ENCODE measurements at places on chromosomes 12 and 14. TPM values are rescaled to one million over a fixed set of nuclear protein-coding genes. Genes with fewer than 3 reads are reported as not detected.
A peak's percentile ranks its signal among the peaks of the same experiment; 100 is the strongest.

- H3K36me3 ChIP-seq, result no peaks in the 10 kb centered on the region
- no peak overlapping the region for H3K27ac ChIP-seq
- H3K4me1 ChIP-seq, result no peaks in the 10 kb centered on the region
- H3K4me3 ChIP-seq, result no peak overlapping the region
- DNase-seq, result no peak
- no peaks in the 10 kb centered on the region for H3K27me3 ChIP-seq
Observed at GRCh38 chr12:26488351-26488750, 293.0 kb downstream of the SSPN start.

DNA sequence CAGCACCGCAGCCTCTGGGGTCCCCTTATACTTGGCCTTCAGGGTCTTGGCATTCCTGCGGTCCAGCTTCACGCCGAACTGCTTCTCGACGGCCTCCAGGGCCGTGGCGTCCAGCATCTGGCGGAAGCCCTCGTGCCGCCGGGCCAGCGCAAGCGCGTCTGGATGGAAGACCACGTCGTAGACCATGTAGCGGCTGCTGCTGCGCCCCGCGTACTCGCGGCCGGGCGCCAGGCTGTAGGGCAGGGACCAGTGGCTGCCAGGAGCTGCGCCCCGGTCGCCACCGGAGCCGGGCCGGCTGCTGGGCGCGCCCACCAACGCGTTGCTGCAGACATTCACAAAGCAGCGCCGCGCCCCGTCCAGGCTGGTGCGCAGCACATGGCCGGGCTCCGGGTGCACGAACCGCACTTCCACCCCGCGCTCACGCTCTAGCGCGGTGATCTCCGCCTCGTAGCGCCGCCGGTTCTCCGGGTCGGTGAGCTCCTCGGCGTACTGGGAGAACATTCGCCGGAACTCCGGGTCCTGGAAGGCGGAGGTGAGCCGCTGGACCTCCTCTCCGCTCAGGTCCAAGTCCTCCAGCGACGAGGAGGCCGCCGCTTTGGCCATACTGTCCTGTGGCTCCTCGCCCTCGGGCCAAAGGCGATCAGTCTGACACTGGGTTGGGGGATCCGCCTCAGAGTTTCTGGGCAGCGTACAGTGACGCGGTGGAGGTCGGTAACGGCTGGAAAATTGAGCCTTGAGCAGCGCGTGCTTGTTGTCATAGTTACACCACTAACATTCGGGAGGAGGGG, at the start of gene DNAAF2:
Gene DNAAF2, minus strand, starts transcription at position 698 of the 788 bp plus-strand sequence. Its CDS starts 95 bp downstream, at position 603.
- H3K4me3 ChIP-seq, result peak within 1 kb of the TSS; percentile 67
- peaks cover 5% of the 10 kb centered on the region for H3K36me3 ChIP-seq
- peak within 1 kb of the TSS; percentile 97 for H3K27ac ChIP-seq
- H3K27me3 ChIP-seq, result no peaks in the 10 kb centered on the region

GRCh38 chr14:90228478-90228877, 27.9 kb upstream of the PSMC1 start:
- no peaks in the 10 kb centered on the region for H3K36me3 ChIP-seq
- no peaks in the 10 kb centered on the region for H3K4me1 ChIP-seq
- no peak overlapping the region for H3K4me3 ChIP-seq
- H3K27me3 ChIP-seq, result no peaks in the 10 kb centered on the region

Gene EPYC
- not detected for total RNA-seq

Measured in body of pancreas (tissue), 4 donors.